ENCODE measurements at places on chromosomes 1 and 21. TPM values are rescaled to one million over a fixed set of nuclear protein-coding genes. Genes with fewer than 3 reads are reported as not detected.

DNA sequence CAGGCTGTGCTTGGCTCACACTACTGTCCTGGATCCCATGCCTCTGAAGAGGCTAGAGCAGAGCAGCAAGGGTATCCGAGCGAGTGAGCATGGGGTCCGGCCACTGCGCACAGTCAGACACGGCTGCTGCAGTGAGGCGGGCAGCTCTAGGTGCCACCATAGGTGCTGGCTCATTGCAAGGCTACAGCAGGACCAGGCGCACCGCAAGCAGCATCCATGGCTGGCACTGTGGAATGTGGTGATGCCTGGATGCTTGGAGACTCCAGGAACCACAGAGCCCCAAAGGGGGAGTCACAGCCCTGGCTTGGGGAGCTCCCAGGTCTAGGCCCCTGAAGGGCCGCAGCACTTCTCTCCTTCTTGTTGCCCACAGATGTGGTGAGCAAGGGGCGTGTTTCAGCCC, 47.2 kb downstream of the ATP6V1G3 start:
- no peaks in the 10 kb centered on the region for H3K4me1 ChIP-seq
- no peak overlapping the region for H3K4me3 ChIP-seq
- DNase-seq, result peak; percentile 56
- H3K27me3 ChIP-seq, result no peaks in the 10 kb centered on the region
- no peak overlapping the region for H3K27ac ChIP-seq

GRCh38 chr1:21607549-21608529, 61.3 kb downstream of the RAP1GAP start:
- H3K4me3 ChIP-seq, result no peak overlapping the region
- no peaks in the 10 kb centered on the region for H3K27me3 ChIP-seq
- no peaks in the 10 kb centered on the region for H3K36me3 ChIP-seq
- no peak overlapping the region for H3K27ac ChIP-seq
- no peaks in the 10 kb centered on the region for H3K4me1 ChIP-seq
- peak; percentile 93 for DNase-seq

DNA sequence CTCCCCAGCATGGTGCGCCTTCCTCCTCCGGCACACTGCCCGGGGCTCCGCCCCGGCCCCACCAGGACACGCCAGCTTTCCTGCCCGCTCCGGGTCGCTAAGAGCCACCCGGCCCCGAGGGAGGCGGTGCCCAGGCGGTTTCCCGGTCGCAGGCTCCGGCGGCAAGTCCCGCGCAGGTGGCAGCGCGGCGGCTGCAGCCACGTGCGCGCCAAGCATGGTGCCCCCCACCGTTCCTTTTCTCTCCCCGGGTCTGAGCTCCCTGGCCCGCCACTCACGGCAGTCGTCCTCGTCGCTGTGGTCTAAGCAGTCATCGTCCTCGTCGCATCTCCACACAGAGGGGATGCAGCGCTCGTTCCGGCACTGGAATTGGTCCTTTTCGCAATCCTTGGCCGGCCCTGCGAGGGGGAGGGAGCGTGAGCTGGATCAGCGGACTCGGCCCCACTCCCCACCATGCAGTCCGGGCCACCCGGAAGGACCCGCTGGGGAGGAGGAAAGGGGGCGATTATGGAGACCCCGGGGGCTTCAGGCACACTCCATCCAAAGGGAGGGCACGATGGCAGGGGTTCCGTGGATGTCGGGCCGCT, 1.2 kb downstream of the LRP8 start:
- H3K27me3 ChIP-seq, result no peaks in the 10 kb centered on the region
- no peaks in the 10 kb centered on the region for H3K36me3 ChIP-seq
- H3K4me1 ChIP-seq, result peaks cover 23% of the 10 kb centered on the region
- DNase-seq, result peak; percentile 78
- H3K27ac ChIP-seq, result no peak overlapping the region
- H3K4me3 ChIP-seq, result peak overlapping the region; percentile 76

Gene UBASH3A
- total RNA-seq, result 1.5 TPM

Gene DEPDC1
- 0.17 TPM for total RNA-seq

Gene NUDT4B
- total RNA-seq, result 1.8 TPM

Gene RAB42
- 5.5 TPM for total RNA-seq

Gene VTCN1
- not detected for total RNA-seq
